ENCODE measurements at places on chromosomes 2 and 18.

DNA sequence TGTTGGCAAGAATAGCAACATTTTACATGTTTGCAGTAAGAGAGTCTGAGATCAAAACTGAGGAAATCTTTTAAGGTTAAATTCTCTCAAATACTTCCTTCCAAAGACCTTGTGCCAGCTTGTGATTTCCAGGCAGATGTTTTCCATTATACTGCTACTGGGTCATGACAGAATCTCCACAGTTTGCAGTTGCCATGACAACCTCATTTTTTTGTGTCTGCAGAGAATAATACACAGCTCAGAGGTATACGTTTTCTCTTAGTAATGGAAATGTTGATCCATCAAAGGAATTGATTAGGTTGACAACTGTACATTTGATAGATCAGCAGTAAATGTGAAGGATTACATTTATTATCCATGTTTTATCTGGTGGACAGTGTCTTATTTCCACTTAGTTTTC, 29.1 kb upstream of the CSRNP3 start:
- no peak for DNase-seq

DNA sequence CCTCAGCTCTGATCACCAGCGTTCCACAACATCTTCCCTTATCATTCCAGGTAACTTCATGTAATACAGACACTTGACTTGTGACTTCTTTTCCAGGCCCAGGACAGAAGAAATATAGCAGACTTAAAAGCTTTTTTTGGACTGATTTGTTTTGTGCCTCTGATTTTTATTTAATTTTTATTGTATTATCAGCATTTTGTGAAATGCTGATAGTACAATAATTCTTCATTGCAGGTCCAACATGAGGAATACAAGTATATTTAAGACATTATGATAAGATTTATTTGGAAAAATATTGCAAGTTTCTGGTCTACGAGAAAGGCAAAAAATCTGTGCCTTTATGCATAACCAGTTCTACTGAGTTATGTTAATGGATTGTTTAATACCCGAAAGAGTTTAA, 94.5 kb upstream of the THUMPD2 start:
- DNase-seq = no peak

- DNase-seq = no peak
These were observed 5.2 kb downstream of the SCTR start for GRCh38 chr2:119519057-119519408.

GRCh38 chr18:8299054-8299980, 309.9 kb upstream of the RAB12 start:
- DNase-seq = no peak

- no peak for DNase-seq
These were observed 31.2 kb upstream of the OTOF start for GRCh38 chr2:26509141-26509540.

DNA sequence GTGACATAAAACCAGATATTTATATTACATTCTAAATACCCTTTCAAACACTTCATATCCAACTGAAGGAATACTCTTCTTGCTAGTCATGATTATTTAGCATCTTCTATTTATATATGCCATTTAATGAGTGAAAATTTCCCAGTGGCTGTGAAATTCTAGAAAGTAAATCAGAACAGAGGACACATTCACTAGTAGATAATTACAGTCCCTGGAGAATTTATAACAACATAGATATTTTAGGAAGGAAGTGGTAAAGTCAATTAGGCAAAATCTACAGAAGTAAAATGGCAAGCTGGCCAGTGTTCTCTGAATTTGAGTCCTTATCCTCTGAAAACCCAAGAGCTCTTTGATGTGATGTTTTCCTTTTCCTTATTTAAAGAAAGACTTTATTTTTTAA, 121.8 kb downstream of the PMAIP1 start:
- DNase-seq = no peak

- no peak for DNase-seq
These were observed 62.8 kb downstream of the TMEM237 start for GRCh38 chr2:201580486-201580885.

DNA sequence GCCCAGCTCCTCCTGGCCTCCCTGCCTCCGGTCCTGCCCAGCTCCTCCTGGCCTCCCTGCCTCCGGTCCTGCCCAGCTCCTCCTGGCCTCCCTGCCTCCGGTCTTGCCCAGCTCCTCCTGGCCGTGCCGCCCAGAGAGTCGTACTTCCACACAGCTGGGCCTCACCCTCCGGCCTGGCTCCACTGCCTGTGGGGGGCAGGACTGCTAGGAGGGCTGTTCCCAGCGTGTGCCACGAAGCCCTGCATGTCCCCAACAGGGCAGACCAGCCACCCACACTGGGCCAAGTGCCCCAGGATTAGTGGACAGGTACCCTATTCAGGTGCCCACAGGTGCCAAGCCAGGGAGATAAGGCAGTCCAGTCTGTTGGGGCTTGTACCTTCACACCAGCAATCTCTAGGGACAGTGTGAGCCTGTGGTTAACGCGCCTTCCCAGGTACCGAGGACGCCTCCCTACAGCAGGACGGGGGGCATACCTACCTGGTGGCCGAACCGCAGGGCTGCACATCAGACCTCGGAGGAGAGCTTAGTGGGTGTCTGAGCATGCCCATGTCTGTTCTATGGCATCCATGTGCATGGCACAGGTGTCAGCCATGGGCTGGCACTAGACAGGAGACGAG, 5.3 kb downstream of the GPC1 start:
- no peak for DNase-seq

GRCh38 chr18:78992041-78993011, 12.7 kb downstream of the SALL3 start:
- DNase-seq = no peak

DNA sequence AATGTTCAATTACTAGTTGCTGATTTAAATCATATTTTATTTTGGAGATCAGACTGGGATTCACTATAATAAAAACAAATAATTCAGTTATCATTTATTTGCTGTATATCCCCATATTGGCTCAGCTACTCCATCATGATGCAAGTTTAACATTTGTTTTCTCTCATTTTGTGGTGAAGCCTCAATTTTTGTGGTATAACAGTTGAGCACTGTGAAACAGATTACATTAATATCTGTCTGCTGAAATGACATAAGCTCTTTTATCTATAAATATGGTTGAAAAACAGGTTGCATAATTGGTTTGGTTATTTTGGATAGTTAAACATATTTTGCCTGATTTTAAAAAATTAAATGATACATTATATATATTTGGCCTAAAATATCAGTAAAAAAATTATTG, 67.7 kb downstream of the DPP4 start:
- no peak for DNase-seq

DNA sequence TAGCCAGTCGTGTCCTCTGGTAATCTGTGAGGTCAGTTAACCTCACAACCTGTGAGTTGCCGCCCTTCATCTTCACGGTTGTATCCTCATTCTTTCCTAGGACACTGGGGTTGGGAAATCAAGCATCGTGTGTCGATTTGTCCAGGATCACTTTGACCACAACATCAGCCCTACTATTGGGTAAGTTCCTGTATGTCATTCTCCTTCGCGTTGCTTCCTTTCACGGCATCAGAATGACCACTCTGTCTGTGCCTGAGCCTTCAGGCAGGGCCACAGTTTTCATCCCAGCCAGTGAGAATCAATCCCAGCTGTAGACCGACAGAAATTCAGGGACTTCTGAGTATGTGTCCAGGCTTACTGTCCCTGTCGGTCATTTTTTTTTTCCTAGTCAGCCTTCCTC, 67.1 kb downstream of the RAB31 start:
- no peak for DNase-seq

- DNase-seq = no peak
These were observed 8.5 kb upstream of the METTL21A start for GRCh38 chr2:207633686-207634085.

DNA sequence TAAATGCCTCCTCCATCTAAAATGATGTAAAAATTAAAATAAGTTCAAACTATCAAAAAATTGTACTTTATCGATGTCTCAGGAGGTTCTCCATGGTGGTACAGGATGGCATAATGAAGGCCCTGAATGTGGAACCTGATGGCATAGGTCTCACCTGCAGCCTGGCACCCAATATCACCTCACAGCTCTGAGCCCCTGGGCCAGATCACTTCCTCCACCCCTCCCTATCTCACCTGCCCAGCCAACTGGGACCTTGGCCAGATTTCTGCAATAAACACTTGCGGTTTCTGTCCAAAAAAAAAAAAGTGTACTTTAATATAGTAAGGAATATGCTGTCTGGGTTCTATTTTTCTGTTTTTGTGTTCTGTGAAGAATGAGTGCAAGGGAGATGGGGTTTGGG, 6.7 kb upstream of the RBM45 start:
- no peak for DNase-seq

GRCh38 chr2:9060819-9061218, 57.3 kb upstream of the MBOAT2 start:
- no peak for DNase-seq

DNA sequence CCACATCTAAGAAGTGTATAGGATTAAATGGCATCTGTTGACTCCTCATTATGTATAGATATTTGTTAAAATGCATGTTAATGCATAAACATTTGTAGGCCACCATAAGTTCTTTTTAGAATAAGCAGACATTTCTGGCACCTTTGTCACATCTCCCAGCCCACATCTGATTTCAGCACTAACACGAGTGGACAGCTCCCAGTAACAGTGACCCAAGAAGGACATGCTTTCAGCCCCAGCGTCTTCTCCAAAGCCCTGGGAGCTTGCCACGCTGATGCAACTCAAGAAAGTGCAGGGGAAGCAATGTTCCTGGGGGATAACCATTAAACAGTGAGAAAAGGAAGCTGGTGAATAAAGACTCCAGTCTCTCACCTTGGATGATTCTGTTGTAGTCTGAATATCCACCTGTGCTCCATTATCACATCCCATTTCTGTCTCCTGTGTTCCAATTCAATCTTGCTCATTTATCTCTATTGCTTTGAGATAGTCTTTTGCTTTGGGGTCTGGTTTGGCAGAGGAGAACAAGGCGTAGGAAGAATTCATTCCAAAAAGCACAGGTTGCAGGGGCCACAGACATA, 182.6 kb upstream of the THSD7B start:
- DNase-seq = no peak

DNA sequence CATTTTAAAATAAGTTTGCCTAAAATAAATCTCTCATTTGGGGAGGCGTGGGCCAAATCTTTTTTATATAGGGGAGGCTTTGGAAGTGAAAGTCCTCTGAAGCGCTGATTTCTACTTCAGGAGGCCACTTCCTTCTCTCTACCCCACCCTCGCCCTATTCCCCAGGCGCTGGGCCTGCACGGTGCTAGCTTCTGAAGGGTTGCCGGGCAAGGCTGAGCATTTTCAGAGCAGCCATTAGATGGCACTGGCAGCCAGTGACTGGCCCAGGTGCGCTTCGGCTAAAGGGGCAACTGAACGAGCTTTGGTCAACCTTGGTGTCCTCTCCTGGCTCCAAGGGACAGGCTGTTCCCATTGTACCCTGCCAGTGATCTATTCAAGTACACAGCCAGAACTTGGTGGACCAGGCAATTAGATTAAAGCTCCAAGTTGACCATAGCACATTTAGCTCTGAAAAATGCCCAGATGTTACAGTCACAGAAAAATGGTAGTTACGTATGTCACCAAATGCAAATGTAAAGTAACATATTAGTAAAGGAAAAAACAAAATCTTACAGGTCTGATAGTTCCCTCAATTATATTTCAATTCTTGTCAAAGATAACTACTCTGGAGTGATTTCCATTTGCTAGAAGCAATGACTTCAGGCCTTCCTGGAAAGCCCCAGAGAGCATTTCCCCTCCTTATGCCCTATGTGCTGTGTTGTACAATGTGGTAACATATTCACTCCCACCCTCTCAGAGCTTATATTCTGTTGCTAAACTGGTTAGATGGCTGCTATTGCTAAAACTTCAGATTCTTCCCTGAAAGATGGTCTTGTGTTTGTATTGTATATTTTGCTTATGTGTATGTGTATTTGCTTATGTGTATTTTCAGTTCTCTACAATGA, 2.1 kb downstream of the POMC start:
- DNase-seq = no peak

- no peak for DNase-seq
These were observed 885.6 kb upstream of the VRK2 start for GRCh38 chr2:57160976-57161375.

DNA sequence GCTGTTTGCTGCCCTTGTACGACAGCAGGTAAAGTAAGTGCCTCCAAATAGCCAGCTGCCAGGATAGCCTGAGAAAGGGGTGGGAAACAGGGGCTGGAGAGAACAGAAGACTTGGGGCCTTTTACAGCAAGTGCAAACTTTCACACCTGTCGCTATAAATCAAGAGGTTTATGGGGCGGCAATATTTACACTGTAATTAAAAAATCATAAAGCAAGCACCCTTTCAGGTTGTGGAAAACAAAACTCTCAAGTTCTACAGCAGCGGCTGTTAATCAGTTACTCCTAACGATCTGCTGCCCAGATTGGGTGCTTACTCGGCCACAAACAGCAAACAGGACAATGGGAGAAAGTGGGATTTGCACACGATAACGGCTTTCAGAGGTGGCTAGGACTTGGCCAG, 359.5 kb upstream of the ETAA1 start:
- no peak for DNase-seq

DNA sequence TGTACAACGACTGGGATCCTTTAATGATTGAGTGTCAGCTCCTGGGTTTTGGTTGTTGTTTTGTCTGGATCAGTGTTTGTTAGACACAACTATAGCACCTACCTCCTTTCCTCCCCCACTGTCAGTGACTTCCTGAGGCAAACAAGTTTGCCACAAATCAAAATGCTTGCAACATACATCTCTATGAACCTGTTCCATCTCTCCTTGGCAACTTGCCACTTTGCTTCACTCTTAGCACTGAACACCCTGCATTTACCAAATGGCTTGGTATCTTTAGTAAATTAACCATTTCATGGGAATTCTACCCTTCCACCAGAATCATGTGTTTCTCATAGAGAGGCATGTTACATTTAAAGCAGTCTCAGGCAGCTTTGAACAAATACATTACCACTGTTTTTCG, 301.1 kb upstream of the TANK start:
- no peak for DNase-seq

DNA sequence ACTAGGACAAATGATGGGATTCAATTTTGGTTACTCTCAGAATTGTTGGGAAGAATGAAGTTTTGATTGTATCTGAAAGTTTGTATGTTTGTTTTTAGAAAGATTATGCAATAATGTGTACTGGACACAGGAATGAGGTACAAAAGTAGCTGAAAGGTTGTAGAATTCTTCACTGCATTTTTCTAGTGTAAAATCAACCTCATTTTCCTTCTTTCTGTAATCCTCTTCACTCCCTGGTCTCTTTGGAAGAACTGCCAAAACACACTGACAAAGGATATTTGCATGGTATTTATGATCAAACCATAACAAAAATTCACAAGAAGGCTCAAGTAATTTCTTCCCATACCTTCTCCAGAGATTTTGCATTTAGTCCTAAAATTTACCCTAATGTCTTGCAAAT, 110.7 kb downstream of the ZEB2 start:
- no peak for DNase-seq

GRCh38 chr2:170816504-170817092, at the start of gene GAD1:
TSS of gene GAD1 (plus strand) at chr2:170816887. CDS start at chr2:170818592, 1,705 bp downstream.
- peak; percentile 44 for DNase-seq

GRCh38 chr2:241038374-241039180, 40.2 kb downstream of the SNED1 start:
- DNase-seq = no peak

GRCh38 chr2:118056165-118056534, 32.1 kb upstream of the INSIG2 start:
- DNase-seq = no peak
